ENCODE measurements at places on chromosomes 3 and 15.

- DNase-seq = no peak
Observed at GRCh38 chr3:164222197-164222596, 856.1 kb downstream of the SI start.

DNA sequence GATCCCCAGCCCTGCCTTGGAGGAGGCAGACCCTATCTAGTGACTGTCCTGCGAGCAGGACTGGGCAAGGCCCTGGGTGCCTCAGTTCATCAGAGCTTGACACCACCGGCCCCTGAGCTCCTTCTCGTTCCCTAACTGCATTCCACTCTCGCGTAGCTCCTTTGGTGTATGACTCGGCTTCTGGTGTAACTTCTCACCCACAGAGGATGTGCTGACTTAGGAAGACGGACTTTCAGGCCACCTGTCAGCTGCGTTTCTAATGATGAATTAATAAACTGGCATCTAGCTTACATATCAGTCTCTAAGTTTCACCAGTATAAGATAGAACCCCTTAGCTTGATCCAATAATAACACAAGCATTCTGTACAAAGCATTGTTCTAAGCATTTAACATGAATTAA, 17.5 kb downstream of the ABCF3 start:
- DNase-seq = no peak

DNA sequence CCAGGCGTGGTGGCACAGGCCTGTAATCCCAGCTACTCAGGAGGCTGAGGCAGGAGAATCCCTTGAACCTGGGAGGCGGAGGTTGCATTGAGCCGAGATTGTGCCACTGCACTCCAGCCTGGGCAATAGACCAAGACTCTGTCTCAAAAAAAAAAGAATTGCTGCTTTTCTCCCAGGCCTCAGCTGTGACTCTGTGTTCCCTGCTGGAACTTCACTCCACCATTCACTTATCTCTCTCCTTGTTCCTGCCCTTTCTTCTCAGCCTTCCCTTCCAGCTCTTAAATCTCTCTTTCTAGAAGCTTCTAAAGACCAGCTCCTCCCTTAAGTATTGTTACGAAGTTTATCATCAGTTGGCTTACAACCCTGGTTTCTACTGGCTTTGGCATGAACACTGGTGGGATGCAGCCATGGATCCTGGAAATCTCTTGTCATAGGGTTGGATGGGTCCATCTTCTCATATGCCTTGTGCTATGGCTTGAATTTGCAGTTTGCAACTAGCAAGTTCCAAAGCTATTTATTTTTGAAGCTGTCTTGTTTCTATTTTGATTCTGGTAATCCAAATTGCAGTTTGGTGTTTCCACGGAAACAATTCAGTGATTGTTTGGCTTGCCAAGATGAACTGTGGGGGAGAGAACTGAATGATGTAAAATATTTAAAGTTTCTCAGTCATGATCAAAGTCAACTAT, 10.5 kb downstream of the C3orf62 start:
- DNase-seq = no peak

GRCh38 chr15:99324082-99324620, 72.9 kb downstream of the LRRC28 start:
- peak; percentile 74 for DNase-seq

- peak; percentile 85 for DNase-seq
Observed at GRCh38 chr3:30511524-30512251, 94.7 kb upstream of the TGFBR2 start.

GRCh38 chr3:86923071-86923491, 67.9 kb downstream of the VGLL3 start:
- DNase-seq = no peak

DNA sequence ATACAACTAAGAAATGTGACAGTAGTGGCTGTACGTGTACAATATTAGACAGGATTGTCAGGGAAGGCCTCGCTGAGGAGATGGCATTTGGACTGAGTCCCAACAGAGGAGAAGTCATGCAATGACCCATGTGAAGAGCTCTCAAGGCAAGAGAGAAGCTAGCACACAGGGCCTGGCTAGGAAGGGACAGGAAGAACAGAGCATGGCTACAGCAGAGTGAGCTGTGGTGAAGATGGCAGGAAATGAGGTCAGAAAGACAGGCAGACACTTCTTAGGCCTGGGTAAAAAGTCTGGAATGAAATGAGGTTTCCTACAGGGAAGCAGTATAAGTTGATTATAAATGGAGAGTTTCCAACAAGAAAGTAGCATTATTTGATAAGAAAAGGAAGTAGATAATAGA, 33.2 kb upstream of the LEKR1 start:
- no peak for DNase-seq

- peak; percentile 52 for DNase-seq
Observed at GRCh38 chr15:73982222-73982962, 9.7 kb downstream of the STOML1 start.

- no peak for DNase-seq
Observed at GRCh38 chr3:100454677-100455076, 37.7 kb upstream of the TMEM45A start.

GRCh38 chr15:74220475-74221248, 15.5 kb upstream of the CCDC33 start:
- no peak for DNase-seq

DNA sequence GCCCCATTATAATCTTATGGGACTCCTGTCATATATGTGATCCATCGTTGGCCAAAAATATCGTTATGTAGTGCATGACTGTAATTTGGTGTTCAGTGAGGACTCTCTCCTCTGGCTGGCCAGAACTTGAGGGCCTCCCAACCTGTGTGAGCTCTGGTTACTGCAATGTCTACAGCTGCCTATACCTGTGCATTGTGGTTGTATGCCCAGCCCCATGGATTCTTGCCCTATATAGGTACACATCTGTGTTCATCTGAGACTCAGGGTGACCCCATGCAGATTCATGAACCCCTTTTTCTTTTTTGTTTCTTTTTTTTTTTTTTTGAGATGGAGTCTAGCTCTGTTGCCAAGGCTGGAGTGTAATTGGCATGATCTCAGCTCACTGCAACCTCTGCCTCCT, 32.6 kb upstream of the KLF13 start:
- DNase-seq = no peak

DNA sequence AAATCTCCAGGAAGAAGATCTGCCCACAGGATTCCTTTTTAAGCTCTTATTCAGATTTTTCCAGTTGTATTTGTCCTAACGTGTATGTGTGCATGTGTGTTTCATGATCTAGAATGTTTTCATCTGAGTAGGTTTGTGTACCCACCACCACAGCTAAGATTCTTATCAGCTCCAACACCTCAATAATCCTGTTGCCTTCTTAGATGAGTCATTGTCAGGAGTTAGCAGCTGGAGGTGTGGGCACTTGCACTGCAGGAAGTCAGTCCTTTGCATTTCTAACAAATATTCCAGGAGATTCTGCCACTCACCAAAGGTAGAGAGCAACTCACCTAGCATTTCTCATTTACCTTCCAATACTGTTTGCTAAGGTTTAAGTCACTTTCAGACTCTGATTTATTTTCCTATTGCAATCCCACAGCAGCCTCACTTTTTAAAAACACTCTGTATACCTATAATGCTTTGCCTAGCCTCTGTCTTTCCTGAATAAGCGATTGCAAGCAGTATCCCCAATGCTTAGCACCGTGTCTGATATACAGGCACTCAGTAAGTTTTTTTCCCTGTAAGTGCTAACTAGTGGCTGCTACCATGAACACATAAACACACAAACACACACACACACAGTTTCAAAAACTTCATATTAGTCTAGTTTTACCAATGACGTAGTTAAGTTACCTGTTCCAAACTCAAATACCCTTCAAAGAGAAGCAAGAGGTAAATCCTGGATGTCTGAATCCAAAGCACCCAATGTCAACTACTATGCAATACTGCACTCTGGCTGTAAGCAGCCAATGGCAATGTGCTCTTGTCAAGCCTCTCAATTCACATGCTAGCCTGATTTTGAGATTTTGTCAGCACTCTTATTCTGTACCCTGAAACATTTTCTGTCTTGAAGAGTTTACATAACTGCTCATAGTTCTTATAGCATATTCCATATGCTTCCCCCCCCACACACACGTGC, 713.5 kb upstream of the LMCD1 start:
- no peak for DNase-seq

- DNase-seq = peak; percentile 22
Observed at GRCh38 chr3:41710646-41711388, 251.1 kb downstream of the ULK4 start.

- no peak for DNase-seq
Observed at GRCh38 chr3:25438791-25439555, 10.9 kb downstream of the RARB start.

GRCh38 chr15:68511073-68511991, 67.5 kb upstream of the CORO2B start:
- DNase-seq = no peak

GRCh38 chr3:35322070-35322469, 317.3 kb upstream of the ARPP21 start:
- DNase-seq = no peak

DNA sequence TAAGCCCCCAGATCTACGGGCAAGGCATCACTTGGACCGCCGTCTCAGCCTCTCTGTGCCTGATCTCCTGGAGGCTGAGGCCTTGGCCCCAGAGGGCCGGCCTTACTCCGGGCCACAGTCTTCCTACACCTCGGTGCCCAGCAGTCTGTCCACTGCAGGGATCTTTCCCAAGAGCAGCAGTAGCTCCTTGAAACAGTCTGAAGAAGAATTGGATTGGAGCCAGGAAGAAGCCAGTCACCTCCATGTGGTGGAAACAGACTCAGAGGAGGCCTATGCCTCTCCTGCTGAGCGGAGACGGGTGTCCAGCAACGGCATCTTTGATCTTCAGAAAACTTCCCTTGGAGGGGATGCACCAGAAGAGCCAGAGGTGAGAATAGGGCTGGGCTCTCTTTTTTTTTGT, 67.0 kb downstream of the MCTP2 start:
- DNase-seq = no peak

DNA sequence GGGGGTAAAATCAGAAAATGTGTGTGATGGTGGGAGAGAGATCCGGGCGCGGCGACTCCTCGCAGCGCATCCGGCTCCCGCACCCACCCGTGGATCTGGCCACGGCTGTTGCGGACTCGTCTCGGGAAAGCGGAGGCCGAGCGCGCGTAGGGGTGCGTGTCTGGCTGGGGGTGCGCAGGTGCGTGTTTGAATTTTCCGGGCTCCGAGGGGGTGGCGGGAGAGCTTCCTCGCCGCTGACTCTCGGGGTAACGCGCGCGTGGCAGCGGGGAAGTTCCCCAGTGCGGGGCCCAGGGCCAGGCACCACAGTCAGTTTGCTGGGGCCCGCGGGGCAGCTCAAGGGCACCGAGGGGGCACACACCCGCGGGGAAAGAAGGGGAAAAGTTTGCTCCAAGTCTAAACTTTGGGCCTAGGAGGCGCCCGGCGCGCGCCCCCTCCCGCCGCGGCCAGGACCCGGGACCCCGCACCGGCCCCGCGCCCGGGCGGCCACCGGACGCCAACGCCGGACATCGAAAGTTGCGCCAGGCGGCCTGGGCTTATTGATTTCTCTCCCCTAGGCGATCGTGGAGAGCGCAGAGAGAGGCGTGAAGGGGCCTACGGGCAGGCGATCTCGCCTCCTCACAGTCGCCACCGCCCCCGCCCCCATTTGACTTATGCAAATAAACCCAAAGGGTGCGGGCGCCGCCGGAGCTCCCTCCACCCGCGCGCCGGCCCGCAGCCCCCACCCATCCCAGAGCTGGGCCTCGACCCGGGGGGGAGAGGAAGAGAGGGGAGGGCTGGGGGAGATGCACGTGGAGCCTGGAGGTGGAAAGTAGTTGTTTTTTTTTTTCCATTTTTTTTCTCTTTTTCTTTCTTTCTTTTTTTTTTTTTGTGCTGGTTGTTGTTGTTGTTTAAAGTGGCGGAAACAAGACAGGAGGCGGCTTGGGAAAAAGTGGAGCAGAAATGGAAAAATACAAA, 639 bp downstream of the FOXP1 start:
- DNase-seq = no peak

DNA sequence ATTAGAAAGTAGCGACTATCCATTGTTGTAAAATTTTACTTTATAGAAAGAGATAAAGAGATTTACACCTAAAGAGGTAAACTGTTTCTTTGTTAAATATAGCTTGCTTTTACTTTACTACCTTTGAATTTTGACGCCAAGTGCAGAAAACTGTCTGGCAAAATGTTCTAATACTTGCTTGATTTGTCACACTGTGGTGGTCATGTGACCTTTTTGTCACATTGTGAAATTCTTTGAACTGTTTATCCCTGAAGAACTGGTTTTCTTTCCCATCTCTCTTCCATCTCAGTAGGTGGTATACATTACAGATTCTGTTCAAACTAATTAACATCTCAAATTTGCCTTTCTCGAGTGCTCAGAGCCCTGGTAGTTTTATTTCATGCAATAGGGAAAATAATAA, 327.4 kb downstream of the NAALADL2 start:
- no peak for DNase-seq

DNA sequence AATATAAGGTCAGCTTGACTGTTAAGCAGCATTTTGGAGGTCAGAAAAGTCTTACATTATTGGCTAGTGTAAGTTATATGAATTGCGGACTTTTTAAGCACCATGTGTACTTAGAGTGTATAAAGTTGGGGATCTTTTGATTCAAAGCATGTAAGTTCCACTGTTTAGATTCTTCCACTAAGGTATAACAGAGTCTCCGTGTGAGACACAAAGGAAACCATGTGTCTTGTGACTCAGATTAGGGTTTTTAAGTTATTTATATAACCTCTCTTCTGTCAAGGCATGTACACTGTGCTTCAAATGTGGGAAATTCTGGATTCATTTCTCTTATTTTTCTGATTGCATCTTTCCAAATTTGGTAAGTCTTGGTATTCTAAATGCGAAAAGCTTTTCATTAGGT, 143.5 kb upstream of the SOX2 start:
- no peak for DNase-seq

GRCh38 chr3:181457756-181458155, 254.0 kb upstream of the SOX2 start:
- DNase-seq = no peak

DNA sequence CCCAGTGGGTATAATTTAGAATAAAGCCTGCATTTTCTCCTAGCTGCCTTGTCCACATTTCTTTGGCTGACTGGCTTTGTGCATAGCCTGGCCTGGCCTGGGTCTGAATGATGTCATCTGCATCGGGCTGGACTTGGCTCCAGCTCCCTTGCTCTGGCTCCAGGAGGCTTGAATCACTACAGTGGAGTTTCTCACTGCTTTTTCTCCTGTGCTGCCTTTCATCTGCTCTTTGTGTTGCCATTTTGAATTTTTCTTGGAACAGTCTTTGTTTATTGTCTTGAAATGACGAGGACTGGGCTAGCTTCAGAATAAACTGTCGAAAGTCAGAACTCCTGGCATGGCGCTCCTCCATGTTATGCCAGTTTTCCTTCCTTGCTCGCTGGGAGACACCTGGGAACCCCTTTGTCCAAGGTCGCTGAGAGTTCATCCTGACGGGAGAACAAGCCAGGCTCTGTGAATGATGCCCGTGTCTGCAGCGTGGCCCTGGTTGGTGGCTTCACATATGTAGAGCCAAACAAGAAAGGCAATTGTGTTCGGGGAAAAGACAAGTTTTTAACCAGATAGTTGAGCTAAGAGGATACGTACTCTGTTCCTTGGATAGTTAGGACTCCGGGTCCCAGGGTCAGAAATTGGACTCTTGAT, 258.9 kb downstream of the PDZRN3 start:
- peak; percentile 6 for DNase-seq

- no peak for DNase-seq
Observed at GRCh38 chr3:191051037-191051436, 148.0 kb upstream of the OSTN start.
